Left colon (tissue), 2 donors: ENCODE measurements at places on chromosomes 3 and 15. TPM values are rescaled to one million over a fixed set of nuclear protein-coding genes. Genes with fewer than 3 reads are reported as not detected.

- peak; percentile 81 for DNase-seq
Measured at GRCh38 chr15:68792901-68793766, 27.6 kb downstream of the ANP32A start.

GRCh38 chr3:115148142-115148790, 1.2 kb upstream of the ZBTB20 start:
- no peak for DNase-seq

DNA sequence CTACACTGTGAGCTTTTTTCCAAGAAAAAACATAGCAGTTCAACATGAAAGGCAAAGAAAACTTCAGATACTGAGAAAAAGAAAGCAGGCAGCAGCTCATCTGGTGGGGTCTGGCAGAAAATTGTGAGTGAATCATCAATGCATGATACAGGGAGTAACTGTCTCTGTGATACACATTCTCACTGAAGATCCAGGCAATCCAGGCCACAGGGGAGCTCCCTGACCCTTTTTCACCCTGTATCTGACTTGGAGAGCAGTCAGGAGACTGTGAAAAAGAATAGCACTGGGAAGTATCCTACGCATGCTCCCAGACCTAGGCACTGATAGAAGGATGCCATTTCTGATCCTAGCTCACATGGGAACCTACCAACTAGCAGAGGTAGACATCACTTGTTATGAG, 269.8 kb downstream of the MBNL1 start:
- DNase-seq: no peak

The SLMAP gene
- 114 TPM for total RNA-seq

The ISLR gene
- 10.2 TPM for total RNA-seq

The CHDH gene
- 30.6 TPM for total RNA-seq

- no peak for DNase-seq
Measured at GRCh38 chr3:99772671-99773070, 45.0 kb upstream of the CMSS1 start.
